ENCODE measurements at places on chromosomes 2 and 18. TPM values are rescaled to one million over a fixed set of nuclear protein-coding genes. Genes with fewer than 3 reads are reported as not detected.

DNA sequence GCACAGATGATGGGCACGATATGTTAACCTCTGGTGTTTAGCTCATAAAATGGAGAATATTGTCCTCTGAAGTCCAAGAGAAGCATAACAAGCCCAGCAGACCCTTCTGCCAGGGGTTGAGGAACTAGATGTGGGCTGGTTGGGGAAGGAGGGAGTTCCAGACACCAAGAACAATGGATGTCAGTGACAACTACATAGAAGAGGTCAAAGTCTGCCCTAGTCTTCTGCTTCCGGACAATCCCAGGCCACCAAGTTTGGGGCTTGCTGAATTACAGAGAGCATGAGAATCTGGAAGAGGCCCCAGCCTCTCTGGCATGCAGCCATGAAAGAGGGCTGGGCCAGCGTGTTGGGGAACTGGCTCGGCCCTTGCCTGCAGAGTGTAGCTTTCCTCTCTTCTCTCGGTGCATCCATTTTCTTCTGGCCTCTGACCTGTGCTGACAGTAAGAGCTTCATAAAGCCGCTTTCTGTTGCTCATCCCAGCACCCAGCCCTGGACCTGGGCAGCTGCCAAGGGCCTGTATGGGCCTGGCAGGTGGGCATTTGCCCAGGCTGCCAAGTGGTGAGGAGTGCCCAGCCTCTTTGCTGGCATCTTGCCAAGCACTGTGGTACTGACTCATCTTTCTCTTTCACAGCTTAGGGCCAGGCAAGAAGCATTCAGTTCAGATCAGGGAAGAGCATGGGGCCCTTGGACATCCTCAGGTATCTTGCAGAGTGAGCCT, 14.6 kb upstream of the LAPTM4A start:
- peak; percentile 88 for DNase-seq

DNA sequence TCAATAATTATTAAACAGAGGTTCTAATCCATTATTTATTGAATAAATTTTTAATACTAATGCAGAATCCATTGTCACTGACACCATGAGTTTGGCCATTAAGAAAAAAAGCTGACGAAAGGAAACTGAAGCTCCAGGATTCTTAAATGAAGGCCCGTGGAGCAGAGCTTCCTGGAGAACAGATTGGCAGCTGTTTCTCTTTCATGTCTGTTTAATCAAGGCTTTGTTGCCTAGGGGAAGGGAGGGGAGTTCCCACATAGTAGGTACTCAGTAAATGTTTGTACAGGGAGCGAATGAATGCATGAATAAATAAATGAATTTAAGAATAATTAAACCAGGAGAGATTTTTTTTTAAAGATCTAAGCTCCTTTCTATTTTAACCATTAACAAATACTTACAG, 315.1 kb upstream of the KLHL29 start:
- no peak for DNase-seq

GRCh38 chr18:9405130-9405529, 70.2 kb upstream of the RALBP1 start:
- DNase-seq: no peak

The C2orf78 gene
- 0.07 TPM for total RNA-seq

The KDSR gene
- 27.1 TPM for total RNA-seq

The MSTN gene
- total RNA-seq: not detected

The CIDEA gene
- total RNA-seq: not detected

The GCKR gene
- not detected for total RNA-seq

The ALPP gene
- total RNA-seq: 6.2 TPM
